Foreskin fibroblast (primary cell): ENCODE measurements at places on chromosomes 4 and X.

DNA sequence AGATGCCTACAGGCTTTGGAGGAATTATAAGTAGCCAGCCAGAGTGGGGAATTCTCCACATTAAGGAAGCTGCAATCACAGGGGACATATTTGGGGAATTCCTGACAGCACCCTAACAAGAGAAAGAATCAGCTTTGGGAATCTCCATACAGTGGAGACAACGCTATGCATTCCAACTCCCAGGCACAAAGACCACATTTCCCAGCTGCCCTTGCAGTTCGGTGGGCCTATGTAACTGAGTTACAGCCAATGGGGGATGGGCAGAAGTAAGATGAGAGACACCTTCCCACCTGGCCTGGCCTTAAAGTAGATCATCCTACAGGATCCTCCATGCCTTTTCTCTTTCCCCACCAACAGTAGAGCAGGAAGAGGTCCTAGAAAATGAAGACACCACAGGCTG, 43.4 kb upstream of the CCKAR start:
- DNase-seq = no peak

- DNase-seq = no peak
Measured at GRCh38 chr4:99863804-99864203, 30.4 kb downstream of the LAMTOR3 start.

- DNase-seq = no peak
Measured at GRCh38 chr4:185396724-185397385, at the start of gene ANKRD37. TSS of gene ANKRD37 (plus strand) at chr4:185396841. CDS start at chr4:185396924, 83 bp downstream.

- DNase-seq = no peak
Measured at GRCh38 chrX:38336538-38337240, 9.4 kb upstream of the RPGR start.

GRCh38 chr4:156634612-156635011, 337.0 kb downstream of the PDGFC start:
- no peak for DNase-seq

GRCh38 chr4:83522239-83522638, 13.7 kb upstream of the GPAT3 start:
- no peak for DNase-seq

GRCh38 chr4:97593248-97593647, 550.0 kb downstream of the STPG2 start:
- DNase-seq = no peak

- no peak for DNase-seq
Measured at GRCh38 chr4:121927948-121928347, 23.9 kb downstream of the TRPC3 start.

- DNase-seq = no peak
Measured at GRCh38 chr4:85728464-85728863, 253.5 kb downstream of the ARHGAP24 start.

GRCh38 chr4:80611678-80611979, 276.1 kb downstream of the CFAP299 start:
- DNase-seq = no peak

DNA sequence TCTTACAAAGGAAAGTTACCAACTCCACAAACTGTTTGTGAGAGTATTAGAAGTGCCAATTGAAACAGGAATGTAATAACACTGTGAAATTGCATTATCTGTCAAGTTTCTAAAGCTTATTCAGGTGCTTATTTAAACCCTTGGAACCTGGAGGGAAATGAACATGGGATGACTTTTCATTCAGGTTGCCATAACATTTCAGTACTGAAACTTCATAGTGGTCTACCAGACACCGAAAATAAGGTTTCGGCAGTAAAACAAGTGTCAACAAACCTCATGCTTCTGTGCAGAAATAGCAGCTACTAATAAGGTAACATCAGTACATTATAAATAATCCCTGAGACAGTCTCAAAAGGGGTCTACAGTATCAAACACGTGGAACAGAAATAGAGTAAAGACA, 890.7 kb upstream of the INTU start:
- DNase-seq = no peak

DNA sequence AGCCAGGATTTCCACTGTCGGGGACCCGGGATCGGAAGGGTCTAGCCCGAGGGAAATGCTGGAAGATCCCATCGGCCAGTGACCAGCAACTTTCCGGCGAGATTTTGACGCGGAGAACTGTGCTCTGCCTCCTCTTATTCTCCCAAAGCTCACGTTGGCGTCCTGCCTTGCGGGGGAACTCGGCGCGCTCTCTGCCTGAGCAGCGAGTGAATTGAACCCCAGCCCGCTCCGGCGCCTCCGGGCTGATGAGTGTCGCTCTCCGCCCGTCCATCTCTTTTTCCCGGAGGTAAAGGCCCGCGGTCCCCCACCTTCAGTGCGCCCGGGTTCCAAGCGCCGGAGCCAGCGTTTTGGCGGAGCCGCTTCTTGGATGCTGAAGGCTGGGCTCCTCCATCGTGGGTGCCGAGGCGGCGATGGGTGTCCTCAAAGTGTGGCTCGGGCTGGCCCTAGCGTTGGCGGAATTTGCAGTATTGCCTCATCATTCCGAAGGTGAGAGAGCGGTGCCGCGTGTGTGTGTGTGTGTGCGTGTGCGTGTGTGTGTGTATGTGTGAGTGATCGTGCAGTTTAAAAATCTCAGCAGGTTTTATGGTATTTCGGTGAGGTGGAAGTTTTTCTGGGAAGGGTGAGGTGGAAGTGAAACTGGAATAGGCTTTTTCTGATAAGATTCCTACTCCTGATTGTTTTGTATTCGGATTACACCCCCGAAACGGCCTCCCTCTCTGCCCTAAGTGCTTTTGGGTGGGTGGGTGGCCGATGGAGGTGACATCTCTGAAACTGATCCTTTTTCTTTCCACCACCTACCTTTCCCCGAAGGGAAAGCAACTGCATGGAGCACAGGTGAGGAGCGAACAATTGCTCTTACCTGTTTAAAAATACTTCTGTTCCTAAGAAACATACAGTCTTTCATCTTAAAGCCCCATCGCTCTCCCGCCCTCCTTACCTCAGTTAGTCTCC, 752 bp downstream of the FRAS1 start:
- peak; percentile 41 for DNase-seq

- DNase-seq = no peak
Measured at GRCh38 chr4:16027626-16028025, 56.2 kb downstream of the PROM1 start.

DNA sequence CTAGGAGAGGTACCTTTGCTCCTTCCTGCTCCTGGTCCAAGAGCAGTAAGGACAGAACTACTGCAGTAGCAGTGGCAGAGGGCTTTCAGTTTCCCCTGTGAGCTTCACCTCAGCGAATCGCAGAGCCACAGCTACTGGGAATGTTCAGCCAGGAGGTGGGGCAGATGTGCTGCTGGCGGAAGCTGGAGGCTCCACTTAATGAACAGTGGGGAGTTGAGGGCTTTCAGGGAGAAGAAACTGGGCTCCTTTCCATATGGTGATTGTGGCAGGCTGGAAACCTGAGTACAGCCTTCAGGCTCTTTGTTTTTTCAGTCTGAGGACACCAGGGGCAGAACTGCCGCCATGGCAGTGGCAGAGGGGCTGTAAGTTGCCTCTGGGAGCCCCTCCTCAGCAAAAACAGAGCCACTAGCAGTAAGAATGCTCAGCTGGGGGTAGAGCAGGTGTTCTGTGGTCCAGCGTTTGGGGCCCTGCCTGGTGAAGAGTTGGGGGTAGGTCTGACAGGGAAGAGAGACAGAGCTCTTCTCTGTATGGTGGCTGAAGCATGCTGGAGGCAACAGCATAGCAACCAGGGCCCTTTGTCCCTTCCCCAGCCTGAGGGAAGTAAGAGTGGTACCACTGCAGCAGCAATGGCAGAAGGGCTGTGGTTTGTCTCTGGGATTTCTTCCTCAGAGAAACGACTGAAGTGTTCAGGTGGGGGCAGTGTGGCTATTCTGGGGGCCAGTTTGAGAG, 106.0 kb upstream of the GRXCR1 start:
- no peak for DNase-seq

DNA sequence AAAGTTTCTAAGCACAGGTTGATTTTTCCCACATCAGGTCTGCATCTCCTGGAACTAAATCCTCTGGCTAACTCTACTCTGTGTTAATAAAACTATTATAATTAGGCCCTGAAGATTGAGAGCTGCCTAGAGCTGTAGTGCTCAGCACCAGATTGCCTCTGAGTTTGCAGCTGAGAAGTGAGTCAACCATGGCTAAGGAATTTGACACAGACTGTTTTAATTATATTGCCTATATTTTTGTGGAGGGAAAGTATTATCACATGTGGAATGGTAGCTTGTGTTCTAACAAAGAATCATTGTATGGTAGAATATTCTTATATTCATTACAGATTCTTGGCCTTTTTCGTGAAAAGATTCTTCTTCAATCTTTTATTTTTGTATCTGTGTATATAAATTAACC, 1907.6 kb upstream of the TENM3 start:
- no peak for DNase-seq

- no peak for DNase-seq
Measured at GRCh38 chr4:164894702-164895101, 17.7 kb downstream of the APELA start.

GRCh38 chrX:140440876-140441275, 64.0 kb downstream of the SOX3 start:
- DNase-seq = no peak

- DNase-seq = no peak
Measured at GRCh38 chrX:9539605-9540387, 74.9 kb downstream of the TBL1X start.

DNA sequence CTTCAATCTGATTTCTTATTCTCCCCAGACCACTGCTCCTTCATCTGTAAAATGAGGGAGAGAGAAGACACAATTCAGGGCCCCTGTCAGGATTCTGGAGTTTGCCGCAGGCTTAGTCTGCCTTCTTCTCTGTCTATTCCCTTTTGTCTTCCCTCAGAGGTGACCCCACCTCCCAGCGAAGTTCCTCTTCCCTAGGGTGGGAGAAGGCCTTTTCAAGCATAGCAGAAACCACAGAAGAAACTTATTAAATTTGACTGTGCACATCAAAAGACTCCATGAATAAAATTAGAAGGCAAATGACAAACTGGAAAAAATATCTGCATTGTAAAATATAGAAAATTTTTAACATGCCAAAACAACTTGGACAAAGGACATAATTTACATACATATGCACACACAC, 148.8 kb downstream of the HNRNPD start:
- no peak for DNase-seq

GRCh38 chr4:159395693-159396092, 292.8 kb downstream of the RAPGEF2 start:
- peak; percentile 40 for DNase-seq

DNA sequence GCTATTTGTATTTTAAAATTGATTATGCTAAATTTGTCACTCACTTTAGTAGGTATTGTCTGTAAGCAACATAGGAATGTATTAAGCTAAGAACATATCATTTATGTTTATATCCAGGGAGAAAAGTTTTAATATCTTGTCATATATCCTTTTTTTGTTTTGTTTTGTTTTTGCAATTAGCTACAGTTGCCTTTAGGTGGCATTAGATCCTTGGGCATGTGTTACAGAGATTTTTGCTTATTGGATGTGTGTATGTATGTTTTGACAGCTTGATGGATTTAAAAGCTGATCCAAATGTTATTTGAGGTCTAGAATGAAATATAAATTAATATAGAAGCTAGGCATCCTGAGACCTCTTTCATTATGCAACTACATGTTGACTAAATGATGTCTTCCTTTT, 36.1 kb upstream of the OTUD4 start:
- DNase-seq = no peak
